Activated CD8-positive, alpha-beta memory T cell treated with anti-CD3 and anti-CD28 coated beads, Interleukin-2, amount 10 ng/mL, durations not matched to agents 7 days and 5 days (primary cell): ENCODE measurements at places on chromosomes 6 and 20. TPM values are rescaled to one million over a fixed set of nuclear protein-coding genes. Genes with fewer than 3 reads are reported as not detected.

The RSPO4 gene
- total RNA-seq, result not detected

The ALDH5A1 gene
- 6.5 TPM for total RNA-seq

The BHLHE23 gene
- not detected for total RNA-seq

The ENPP4 gene
- 7.1 TPM for total RNA-seq

The CFB gene
- 0.12 TPM for total RNA-seq
